NCI-H1092 (cell line): ENCODE measurements at places on chromosomes 2 and 18.

DNA sequence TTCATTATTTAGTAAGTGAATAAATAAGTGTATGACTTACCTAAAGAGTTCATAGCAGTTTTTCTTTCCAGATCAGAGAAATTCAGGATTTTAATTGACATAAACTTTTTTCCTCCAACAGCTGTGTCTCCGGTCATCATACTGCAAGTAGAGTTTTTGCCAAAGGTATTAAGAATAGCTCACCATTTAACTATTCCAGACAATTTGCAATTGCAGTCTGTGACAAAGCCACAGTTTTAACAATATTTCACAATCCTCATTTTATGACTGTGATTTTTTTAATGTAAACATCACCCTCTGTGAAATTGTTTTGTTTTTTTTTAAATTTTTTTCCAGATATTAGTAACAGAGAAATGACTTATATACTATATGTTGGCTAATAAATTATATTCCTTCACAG is 199.1 kb downstream of the TRIB2 start:
- DNase-seq, result no peak

GRCh38 chr2:18435426-18436037 is 124.9 kb downstream of the RDH14 start:
- peak; percentile 4 for DNase-seq

GRCh38 chr2:44705356-44705755 is 236.1 kb upstream of the SIX3 start:
- DNase-seq, result peak; percentile 25

GRCh38 chr18:77087393-77088141 is 45.0 kb downstream of the MBP start:
- no peak for DNase-seq

DNA sequence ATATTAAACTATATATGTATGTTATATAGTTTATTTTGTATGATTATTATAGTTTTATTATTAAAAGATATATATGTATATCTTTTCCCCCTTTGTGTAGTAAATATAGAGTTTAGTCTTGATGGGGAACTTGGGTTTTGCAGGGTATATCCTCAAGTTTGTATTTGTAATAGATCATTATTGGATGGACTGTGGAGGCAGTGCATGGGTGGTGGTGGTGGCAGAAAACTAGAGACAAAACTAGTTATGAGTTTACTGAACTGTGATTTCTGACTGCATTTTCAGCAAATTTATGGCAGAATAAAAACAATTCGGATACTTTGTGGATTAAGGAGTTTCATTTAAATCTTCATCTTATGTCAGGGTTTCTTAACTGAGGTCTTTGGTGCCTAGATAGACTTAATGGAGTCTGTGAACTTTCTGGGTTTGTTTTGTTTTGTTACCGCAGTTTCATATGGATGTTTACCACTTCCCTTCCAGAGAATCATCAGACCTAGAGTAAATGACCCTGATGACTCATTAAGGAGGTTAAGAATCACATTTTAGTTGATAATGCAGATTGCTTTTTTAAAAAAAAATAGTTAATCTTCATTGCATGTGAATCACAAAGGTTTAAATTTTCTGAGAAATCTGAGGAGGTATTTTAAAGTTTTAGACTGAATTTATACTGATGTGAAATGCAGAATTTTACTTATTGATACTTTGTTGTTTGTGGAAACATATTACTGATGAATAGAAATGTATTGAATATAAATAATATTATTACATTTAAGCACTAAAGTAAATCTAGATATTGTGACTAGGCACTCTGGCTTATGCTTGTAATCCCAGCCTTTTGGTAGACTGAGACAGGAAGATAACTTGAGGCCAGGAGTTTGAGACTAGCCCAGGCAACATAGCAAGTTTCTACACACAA is 14.5 kb downstream of the EPC2 start:
- DNase-seq, result no peak

- no peak for DNase-seq
Observed at GRCh38 chr2:75952173-75952572, 241.5 kb upstream of the GCFC2 start.

GRCh38 chr2:115733190-115733775 is 1290.8 kb downstream of the DPP10 start:
- DNase-seq, result no peak

GRCh38 chr2:55103046-55103445 is 52.8 kb upstream of the RTN4 start:
- DNase-seq, result no peak

DNA sequence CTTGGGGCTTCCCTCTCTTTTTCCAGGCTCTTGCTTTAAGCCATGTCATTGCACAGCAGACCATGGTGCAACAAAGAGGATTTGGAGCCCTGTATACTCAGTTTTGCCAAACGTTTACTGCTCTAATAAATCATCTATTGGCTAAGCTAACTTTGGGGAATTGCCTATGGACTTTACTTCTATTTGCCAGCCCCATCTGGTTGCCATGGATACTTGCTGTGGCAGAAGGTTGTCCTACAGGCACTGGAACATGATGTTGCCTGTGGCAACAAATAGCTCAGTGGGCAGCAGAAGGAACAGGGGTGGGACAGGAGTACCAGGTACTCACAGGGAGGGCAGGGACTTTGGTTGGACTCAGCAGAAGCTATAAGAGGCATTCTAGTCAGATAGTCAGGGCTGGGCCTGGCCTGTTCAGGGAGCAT is 129.7 kb downstream of the CCDC85A start:
- DNase-seq, result no peak

GRCh38 chr2:20052861-20053281 is 1.4 kb upstream of the LAPTM4A start:
- peak; percentile 22 for DNase-seq

- DNase-seq, result no peak
Observed at GRCh38 chr2:241061275-241061674, 40.8 kb downstream of the MTERF4 start.

DNA sequence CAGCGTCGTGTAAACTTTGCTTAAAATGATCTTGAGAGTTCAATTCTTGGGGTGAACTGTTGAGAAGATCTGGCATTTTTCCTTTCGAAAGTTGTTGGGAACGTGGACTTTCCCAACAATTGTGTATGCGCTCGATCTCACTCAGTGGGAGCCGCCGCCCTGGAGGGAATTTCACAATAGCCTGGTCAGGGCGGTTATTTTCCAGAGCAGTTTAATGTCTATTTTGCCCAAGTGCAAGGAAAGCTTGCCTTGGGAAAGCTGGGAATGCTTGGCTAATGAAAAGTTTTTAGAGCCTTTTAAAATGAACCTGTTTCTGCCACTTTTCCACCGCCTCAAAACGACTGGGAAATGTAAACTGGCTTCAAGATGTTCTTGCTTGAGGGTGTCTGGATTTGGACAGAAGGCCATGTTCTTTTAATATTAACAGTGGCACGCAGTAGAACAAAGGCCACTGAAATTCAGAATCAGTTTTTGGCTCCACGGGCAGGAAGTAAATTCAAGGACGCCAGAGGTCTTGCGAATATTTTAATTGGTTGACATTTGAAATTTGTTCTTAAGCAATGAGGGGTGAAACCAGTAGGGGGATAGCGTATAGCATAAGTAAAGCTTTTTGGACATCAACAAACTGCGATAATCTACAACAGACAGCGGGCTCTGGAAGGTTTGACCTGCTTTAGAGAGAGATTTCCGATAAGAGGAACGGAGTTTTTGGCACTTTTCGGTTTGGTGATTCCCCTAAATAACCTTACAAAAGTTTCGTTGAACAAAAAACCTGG is 1.2 kb downstream of the CFLAR start:
- no peak for DNase-seq

GRCh38 chr2:134377730-134378129 is 123.9 kb downstream of the MGAT5 start:
- DNase-seq, result no peak

GRCh38 chr2:28449488-28450395 is 46.1 kb upstream of the PLB1 start:
- DNase-seq, result no peak

- no peak for DNase-seq
Observed at GRCh38 chr2:86138736-86139625, 32.9 kb downstream of the PTCD3 start.

- no peak for DNase-seq
Observed at GRCh38 chr18:1464444-1465217, 560.0 kb downstream of the ADCYAP1 start.

DNA sequence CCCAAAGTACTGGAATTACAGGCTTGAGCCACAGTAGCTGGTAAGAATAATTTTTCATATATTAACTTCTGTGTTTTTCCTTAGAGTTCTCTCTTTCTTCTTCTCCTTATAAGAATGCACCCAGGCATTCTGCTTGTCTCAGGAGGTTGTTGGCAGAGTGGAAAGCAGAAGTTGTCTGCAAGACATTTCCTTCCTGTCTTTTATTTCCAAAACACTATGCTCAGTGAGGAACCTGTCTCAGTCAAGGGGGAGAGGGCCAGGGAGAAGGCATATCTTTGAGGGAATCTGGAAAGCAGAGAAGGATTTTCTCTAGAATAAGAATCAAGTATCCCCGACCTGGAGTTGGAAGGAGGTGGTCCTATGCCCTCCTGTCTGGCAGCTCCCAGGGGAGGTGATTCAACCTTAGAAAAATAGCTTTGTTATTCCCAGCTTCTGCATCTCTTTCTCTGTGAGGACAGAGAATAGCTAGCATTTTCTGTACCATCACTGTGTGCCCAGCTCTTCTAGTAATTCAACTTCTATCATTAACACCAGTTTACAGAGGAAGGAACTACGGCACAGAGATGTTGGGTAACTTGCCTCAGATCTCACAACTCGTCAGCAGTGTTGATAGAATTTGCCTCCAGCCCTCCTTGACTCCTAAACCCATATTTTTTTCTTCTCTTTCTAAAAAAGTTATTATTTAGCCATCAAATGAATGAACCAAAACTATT is 3.8 kb upstream of the LPIN2 start:
- no peak for DNase-seq

- no peak for DNase-seq
Observed at GRCh38 chr2:174634130-174635014, 36.8 kb upstream of the WIPF1 start.

GRCh38 chr2:1744446-1745170 is at the start of gene PXDN:
TSS of gene PXDN (minus strand) at chr2:1744515. CDS start at chr2:1744455, 60 bp downstream.
- DNase-seq, result no peak

DNA sequence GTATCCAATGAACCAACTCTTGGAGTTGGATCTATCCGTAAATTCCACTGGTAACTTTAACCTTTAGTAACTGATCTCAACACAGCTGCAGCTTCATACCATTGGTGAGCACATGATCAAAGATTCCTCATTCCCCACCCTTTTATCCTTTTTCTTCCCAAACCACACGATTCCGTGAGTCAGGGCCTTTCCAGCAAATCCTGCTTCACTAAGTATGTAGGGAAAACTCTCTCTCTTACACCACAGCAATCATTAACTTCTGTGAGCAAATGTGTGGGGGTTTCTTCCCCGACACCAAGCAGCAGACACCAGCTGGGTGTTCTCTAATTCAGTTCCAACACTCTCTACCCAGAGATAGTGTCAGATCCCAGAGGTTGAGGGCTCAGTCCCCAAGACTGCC is 23.5 kb downstream of the ELP2 start:
- DNase-seq, result no peak

DNA sequence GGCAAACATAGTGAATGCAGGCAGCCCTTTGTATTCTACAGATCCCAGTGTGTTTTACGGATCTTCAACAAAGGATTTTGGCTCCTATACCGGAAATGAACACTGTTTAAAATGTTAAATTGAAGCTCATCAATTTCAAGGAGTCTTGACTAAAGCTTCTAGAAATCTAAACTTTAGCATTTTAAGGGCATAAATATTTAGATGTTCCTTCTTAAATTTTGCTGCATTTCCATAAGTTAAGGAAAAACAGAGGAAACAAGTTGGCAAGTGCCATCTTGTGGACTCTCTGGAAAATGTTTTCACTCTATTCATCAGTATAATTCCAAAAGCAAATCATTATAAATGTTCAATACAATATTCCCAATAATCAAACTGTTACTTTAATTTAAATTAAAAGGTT is 19.6 kb downstream of the CHN1 start:
- DNase-seq, result no peak

GRCh38 chr2:7084601-7085000 is 167.4 kb downstream of the RNF144A start:
- DNase-seq, result no peak

GRCh38 chr18:56139792-56140254 is 498.6 kb downstream of the TXNL1 start:
- DNase-seq, result no peak

DNA sequence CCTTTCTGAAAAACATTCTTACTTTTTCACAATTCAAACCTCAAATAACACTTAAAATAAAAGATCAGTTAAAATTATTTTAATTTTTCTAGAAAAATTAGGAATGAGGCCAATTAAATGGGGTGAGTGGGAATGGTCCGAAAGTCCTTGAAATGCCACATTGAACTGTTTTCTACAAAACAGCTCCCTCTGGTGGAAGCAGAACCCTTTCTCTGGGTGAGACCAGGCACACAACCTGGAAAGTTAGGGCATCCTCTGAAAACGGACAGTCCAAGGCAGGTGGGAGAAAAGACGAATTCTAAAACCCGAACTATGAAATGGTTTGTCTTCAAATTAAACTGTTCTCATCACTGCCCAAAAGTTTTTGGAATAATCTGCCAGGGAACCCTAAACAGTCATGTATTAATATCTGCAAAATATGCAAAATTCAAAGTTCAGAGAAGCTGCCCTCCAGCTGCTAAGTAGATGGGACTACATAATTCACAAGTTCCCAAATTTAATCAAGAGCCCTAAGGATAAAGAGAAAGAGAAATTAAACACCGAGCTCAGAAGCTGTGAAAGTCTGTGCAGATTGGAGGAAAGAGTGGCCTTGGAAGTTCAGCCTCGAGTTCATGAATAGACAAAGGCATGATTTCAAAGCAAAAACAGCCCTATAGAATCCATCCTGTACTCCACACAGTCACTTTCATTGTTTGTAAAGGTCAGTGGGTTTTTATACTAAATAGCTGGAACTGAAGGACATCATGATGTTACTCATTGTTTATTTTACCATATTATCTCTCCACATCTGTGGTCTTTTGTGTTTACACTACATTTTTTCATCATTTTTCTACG is 108.3 kb downstream of the PIEZO2 start:
- DNase-seq, result peak; percentile 0

DNA sequence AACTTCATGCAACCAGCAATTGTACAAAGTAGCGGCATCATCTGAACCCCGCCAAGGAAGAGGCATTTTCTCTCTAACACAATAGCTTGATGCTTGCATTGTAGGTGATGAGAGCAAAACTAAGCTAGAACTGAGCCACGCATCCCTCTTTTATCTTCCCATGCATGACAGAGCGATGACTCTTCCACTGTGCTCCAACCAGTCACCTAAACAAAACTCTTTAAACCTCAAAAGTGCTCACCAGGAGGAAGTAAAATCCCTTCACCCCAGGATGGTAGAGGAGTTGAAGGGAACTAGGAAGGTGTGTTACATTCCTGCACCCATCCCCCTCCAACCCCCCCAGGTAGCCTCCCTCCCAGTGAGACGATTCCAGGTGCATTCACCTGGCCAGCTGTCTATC is 59.7 kb upstream of the SALL3 start:
- no peak for DNase-seq

GRCh38 chr18:11251891-11252270 is 102.5 kb upstream of the PIEZO2 start:
- DNase-seq, result no peak

DNA sequence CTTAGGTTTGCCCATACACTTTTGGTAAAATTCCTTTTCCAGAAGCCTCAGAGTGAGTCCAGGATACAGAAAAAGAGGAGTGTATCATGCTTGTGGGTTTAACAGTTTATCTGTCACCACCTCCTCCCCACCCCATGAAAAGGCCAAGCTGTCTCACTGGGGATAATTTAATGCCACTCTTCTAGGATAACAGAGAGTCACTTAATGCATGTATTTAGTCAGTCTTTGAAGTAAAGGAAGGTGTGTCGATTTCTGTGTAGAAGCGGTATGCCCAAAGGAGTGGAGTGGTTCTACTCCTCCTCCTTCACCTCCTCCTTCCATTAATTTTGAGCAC is 116.4 kb downstream of the QPCT start:
- no peak for DNase-seq

GRCh38 chr2:106311041-106311370 is 116.9 kb upstream of the UXS1 start:
- DNase-seq, result no peak
